ENCODE measurements at places on chromosomes 1 and 21.

DNA sequence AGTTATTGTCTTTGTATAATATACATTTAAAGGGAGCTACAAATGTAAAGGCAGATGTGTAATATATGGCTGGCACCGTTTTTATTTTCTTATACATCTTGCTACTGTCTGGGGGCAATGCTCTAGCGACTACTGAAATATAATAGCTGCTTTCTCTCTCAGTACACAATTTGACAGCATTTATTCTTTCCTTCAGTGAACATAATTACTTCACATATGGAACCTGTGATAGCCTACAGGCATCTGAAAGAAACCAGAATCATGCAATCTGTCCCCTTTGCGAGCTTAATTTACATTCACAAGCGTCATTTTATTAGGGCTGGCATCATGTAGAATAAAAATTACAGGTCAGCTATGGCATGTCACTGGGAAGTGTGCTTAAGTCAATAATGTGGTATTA, 557.5 kb upstream of the PTBP2 start:
- DNase-seq, result no peak

DNA sequence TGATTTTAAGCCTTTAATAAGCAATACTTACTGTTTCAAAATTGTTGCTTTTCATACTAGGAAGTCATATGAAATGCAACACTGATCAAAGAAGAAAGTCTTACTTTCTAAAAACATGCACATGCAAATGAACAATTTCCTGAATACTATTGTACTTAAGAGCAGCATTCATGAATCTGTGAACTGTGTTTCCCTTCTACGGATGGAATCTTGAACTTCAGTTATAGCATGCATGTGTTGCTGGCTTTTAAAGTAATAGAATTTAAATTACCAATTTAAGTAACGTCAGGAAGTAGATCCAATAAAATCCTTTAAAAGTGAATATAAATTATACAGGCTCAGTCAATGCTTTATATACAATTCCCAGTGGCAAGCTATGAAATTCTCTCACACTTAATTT, 348.9 kb downstream of the KCNT2 start:
- no peak for DNase-seq

DNA sequence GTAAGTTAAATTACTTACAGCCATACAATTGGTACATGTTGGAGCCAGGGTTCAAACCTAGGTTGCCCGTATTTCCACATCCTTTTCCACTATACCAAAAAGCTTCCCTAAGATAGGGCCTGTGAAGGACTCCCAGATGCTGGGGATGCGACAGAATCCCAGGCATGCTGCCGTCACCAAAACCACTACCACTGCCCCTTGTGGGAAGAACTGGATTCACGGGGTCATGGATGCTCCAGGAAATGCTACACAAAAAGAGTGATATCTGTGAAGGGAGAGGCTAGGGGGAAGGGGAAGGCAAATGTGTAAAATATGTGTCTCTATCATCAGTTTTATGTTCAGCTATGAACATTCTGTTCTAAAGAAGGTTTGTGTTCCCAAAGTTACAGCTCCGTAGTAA, 133.9 kb upstream of the IVNS1ABP start:
- no peak for DNase-seq

- DNase-seq, result no peak
Observed at GRCh38 chr1:27960762-27961645, 1.2 kb downstream of the XKR8 start.

DNA sequence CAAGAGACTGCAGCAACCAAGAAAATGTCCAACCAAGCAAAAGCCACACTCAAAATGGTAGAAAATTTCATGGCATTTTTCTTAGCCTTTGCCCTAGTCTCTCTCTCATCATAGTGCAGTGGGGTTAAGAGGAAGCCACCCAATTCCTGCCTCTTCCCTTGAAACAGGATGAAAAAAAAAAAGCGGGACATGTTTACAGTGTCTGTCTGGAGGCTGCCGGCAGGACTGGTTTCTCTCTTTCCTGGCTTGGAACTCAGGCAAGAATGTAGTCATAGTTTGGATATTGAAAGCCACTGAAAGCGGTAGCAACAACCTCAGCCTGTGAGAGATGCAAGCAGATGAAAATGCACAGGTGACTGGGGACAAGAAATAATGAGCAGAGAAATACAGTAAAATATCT, 13.3 kb upstream of the TNFSF18 start:
- DNase-seq, result no peak

DNA sequence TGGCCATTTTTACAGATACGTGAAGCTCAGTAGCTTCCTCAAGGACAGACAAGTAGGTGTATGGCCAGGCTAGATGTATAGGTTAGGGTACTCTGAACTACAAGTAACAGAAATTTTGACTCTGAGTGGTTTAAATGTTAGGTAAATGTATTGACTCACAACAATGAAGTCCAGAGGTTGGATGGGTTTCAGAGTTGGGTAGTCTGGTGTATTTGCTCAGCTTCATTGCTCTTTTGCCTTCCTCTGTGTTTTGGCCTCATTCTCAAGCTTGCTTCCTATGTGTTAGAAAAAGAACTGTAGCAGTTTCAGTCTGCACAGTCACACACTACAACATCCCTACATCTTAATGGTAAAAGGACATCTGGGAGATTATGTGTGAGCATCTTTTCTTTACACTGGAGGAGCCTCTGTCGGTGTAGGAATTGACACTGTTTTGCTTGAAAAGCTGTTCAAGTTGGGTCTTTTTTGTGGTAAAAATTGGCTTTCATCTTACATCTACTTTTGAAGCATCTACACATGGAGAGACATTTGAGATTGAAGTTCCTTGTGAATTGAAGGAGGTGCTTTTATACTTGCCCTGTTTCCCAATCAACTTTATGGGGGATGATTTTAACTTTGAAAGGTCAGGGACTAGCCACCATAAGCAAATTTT, 64.4 kb downstream of the MAST2 start:
- DNase-seq, result no peak

Measured in fibroblast of upper back skin (primary cell).